ENCODE measurements at places on chromosomes 11 and 22. TPM values are rescaled to one million over a fixed set of nuclear protein-coding genes. Genes with fewer than 3 reads are reported as not detected.

The NELL1 gene
- total RNA-seq: not detected

The MYBPC3 gene
- 0.67 TPM for total RNA-seq

The CSF2RB gene
- total RNA-seq: 41.2 TPM

The ME3 gene
- total RNA-seq: not detected

The DYNC2H1 gene
- total RNA-seq: 7.1 TPM

The LRRN4CL gene
- total RNA-seq: 0.25 TPM

The NXPE1 gene
- not detected for total RNA-seq

The MICAL3 gene
- 253 TPM for total RNA-seq

The OR10A2 gene
- not detected for total RNA-seq

The ZNRF3 gene
- 0.70 TPM for total RNA-seq

The HBD gene
- total RNA-seq: not detected

The NRIP3 gene
- total RNA-seq: 0.56 TPM

The LZTR1 gene
- total RNA-seq: 104 TPM

The NRGN gene
- total RNA-seq: 0.66 TPM

The AGBL2 gene
- 13.6 TPM for total RNA-seq

The NLRP14 gene
- not detected for total RNA-seq

The KREMEN1 gene
- not detected for total RNA-seq

The PRRG4 gene
- 0.07 TPM for total RNA-seq

The TMEM121B gene
- not detected for total RNA-seq

The MS4A7 gene
- 27.2 TPM for total RNA-seq

The GGTLC3 gene
- not detected for total RNA-seq

The CDC42EP2 gene
- 1.1 TPM for total RNA-seq

The LINC01488 gene
- total RNA-seq: not detected

The KCNE3 gene
- not detected for total RNA-seq

The DMC1 gene
- total RNA-seq: 0.22 TPM

Measured in B cell (primary cell).